ENCODE measurements at places on chromosomes 5 and 9.

DNA sequence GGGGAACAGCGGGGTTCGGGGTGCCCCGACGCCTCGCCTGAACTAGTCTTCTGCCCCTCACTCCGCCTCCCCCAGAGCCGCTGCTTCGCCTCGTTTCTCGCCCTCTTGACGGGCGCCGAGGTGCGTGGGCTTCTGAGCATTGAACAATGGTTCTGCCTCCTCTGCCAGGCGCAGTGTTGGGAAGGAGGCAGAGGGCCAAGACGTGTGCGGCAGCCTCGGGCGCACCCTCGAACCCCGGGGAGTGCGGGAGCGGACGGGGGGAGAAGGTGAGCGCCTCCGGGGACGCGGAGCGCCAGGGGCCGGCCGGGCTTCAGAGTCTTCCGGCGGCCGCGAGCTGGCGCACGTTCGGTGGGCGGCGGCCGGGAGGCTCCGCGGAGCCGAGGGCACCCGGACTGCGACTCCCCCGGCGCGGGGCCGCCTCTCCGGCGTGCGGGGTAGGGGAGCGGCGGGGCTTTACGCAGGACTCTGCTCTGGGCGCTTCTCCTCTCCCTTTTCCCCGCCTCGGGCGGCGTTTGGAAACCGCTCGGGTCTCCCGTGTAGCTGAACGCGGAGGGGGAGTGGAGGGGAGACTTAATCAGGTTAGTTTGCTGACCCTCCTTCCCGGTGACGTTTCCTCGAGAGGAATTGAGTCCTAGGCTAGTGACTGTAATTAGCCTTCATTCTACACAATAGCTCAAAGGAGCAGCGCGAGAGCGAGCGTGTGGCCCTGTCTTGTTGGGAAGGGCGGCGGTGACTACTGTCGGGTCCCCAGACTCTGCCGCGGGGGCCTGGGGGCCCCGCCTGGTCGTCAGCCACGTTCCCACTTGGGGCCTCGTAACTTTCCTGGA is 1.1 kb downstream of the VLDLR start:
- DNase-seq: peak; percentile 41

- DNase-seq: no peak
Observed at GRCh38 chr9:27395484-27395921, 98.6 kb upstream of the EQTN start.

DNA sequence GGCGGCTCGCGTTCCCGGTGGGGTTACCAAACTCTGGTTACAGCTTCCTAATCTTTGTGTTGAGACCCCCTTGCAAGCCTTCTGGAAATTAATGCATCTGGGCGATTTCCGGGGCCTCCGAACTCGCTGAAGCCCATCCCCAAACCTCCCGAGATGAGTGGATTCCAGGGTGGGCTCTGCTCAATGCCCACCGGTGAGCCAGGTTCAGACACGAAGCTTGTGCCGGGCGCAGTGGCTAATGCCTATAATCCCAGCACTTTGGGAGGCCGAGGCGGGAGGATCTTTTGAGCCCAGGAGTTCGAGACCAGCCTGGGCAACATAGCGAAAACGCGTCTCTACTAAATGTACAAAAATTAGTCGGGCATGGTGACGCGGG is 356 bp upstream of the HACD4 start:
- no peak for DNase-seq

DNA sequence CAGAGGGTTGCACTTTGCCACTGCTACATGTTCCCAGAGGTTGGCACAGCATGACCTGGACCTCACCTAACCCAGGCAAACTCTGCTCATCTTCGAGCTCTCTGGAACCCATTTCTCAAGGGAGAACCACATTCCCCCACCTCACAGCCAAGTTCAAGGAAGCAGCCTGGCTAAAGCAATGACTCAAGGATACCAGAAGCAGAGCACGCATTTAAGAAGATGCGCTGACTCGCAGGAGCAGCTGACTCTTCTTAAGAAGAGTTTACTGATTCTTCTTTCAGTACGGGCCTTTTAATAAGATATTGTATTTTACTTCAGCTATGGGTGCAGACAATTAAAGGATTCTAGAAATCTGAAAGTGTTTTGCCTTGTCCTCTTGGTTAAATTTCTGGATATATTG is 4.1 kb upstream of the SEMA5A start:
- DNase-seq: no peak

DNA sequence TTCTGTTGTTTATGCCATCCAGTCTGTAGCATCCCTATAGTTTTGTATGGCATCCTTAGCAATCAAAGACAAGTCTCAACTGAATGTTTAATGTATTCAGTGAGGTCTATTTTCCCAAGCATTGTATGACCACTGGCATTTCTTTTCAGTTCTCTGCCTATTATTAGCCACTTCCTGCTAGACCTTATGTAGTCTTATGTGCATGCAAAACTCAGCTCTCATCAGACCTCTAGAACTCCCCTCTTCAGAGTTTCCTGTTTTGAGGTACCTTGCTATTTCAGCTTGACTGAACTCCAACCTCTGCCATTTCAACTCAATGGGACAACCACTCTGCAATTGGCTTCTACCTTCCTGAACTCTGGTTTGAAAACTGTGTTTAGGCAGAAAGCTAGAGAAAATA is 113.2 kb downstream of the SLC25A46 start:
- DNase-seq: no peak

DNA sequence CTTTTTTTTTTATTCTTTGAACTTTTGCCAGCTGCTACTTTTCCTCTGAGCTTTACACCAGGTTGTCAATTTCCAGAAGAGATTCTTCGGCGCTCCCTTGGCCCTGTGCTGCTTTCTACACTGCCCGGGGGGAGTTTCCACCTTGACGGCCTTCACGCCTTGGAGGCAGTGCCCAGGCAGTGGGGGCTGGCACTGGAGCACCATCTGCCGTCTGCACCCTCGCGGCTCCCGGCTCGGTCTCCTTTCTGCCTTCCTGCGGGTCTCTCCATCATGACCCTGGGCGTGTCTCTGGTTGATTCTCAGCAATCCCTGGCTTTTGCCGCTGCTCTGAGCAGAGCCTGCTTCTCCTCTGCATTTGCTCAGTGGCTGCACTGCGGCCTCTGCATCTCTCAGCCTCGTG is 2.9 kb downstream of the SLC6A18 start:
- no peak for DNase-seq
